ENCODE measurements at places on chromosomes 1 and 21.
A peak's percentile ranks its signal among the peaks of the same experiment; 100 is the strongest.

DNA sequence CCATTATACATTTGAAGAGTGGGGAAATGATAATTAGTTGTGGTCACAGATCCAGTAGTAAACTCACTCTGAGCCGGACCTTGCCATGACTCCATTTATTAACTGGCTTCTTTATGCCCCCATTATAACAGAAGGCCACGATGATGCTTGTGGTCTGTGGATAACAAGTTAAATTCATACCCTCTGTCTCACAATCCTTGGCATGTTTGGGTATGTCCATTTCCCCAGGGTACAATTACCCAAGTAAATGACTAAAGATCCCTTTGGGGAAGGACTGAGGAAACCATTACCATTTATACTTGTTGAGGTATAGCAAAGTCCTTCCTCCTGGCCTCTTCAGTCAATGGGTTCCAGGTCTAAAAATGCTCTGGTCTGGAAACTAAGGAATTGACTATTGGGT, 7.3 kb upstream of the USP1 start:
- no peak for DNase-seq

- no peak for DNase-seq
Measured at GRCh38 chr1:156283521-156283920, 604 bp upstream of the TMEM79 start.

DNA sequence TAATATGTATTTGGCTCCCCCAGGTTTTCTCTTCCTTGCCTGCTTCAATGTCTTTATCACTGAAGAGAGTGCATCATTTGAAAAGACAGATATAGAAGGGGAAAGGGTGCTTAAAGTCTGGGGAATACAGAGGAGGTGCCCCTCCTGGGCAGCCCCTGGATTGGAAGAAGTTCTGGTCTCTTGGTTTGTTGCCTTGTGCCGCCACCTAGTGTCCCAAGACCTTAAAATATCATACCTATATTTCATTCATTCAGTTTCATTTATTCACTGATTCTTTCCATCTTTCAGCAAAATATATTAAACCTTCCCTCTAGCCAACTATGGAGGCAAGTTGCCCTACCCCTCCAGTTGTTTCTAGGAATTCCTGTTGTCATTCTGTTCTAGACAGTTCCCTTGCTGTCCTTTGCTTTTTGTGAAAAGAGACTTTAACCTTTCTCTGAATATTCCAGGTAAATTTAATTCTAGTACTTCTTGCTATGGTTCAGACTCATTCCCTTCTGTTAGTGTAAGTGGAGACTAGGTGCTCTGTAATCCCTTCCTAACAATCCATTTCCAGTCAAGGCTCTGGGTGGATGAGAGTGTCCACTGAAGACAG, 56.1 kb downstream of the MEF2D start:
- peak; percentile 63 for DNase-seq

GRCh38 chr1:4017636-4018365, 117.7 kb upstream of the C1orf174 start:
- DNase-seq, result no peak

DNA sequence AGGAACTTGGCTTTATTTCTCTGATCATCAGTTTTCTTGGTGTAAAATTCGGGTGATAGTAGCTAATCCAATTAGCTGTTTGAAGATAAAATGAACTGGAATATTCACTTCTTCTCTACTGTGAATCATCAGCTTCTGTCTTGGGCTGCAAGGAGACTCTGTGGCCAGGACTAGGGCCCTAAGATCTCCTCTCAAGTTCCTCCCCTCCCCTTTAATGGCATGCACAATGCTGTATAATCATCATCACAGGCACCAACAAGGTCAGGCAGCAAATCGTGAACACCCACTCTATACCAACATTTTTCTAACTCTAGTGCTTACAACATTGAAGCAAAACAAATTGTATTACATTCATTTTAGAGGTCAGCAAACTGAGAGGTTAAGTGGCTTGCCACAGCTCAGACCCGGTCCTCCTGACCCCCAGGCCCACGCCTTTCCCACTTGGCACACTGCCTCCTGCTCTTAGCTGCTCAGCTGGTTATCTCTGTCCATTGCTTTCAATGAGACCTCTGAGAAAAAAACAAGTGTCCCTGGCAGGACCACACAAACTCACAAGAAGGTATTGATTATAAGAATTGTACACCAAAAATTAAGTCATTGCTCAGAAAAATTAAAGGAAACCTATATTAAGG, 31.8 kb downstream of the LRRC52 start:
- no peak for DNase-seq

- no peak for DNase-seq
Measured at GRCh38 chr1:38819040-38819439, 40.5 kb downstream of the RRAGC start.

- DNase-seq, result no peak
Measured at GRCh38 chr21:31838586-31839355, 34.0 kb upstream of the HUNK start.

DNA sequence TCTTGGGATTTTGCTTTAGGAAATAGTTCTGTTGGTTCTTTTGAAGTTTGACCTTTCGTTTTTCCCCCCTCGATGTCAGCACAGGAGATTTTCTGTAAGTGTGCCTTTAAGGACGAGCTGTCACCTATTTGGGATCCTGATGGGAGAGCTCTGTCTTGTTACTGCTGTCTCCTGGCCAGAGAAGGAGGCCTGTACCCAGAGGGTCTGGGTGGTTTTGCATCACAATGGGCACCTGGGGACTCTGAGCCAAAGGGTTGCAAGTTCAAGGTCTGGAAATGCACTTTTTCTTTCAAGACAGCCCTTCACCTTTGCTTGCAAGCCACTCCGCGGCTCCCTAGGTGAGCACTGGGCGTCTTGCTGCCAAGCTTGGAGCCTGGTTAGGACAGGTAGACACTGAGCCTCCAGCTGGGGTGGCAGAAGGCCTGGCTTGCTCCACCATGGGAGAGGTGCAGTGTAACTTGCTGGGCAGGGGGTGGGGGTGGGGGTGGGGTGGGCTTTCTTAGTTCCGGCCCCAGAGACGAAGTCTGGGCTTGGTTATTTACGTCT, 2.9 kb downstream of the AJAP1 start:
- no peak for DNase-seq
